ENCODE measurements at places on chromosomes 4 and X.

DNA sequence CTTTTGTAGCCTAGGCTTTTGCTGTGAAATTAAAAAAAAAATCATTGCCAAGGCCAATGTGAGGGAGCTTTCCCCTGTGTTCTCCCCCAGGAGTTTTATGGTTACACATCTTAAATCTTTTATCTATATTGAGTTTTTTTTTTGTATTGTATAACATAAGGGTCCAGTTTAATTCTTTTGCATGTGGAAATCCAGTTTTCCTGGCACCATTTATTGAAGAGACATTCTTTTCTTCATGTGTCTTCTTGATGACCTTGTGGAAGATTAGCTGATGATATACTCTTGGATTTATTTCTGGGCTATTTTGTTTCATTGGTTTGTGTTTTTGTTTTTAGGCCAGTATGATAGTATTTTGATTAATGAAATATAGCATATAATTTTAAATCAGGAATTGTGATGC is 225.0 kb downstream of the ADAM29 start:
- DNase-seq: no peak

DNA sequence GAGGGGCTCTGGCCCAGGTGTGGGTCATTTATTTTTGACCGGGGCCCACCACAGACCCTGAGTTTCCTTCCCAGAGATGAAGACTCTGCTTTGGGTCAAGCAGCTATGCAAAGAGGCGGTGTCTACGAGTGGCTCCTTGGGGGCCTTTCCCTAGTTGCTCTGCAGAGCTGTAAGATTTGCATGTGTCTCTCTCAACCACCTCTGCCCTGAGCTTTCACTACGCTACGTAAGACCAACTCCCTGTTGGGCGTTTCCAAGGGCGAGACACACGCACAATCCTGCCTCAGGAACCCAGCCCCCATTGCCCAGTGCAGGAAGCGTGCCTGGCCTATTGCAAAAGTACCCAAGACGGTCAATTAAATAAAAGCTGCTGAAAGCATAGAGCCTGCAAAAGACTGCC is 10.0 kb upstream of the ANOS1 start:
- DNase-seq: no peak

DNA sequence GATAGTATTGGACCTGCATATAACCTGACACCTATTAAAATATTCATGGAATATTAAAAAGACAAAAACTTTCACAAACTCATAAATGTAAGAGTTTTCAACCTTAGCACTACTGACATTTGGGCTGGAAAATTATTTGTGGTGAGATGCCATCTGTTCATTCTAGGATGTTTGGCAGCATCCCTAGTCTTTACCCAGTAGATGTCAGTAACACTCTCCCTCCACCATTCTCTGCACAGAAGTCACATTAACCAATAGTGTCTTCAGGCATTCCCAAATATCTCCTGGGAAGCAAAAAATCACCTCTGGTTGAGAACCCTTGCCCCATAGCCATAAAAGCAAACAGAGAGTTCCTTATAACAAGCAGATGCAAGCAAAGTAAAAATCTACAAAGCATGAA is 41.4 kb upstream of the NDST4 start:
- no peak for DNase-seq

- DNase-seq: no peak
These were observed at the start of gene NSUN7 for GRCh38 chr4:40749717-40750460. Gene NSUN7 (plus strand): TSS chr4:40749955. CDS start chr4:40750694, 739 bp downstream.

GRCh38 chr4:169337510-169337909 is 66.8 kb upstream of the SH3RF1 start:
- no peak for DNase-seq

- no peak for DNase-seq
These were observed 33.0 kb upstream of the TTC29 start for GRCh38 chr4:146978641-146979040.

DNA sequence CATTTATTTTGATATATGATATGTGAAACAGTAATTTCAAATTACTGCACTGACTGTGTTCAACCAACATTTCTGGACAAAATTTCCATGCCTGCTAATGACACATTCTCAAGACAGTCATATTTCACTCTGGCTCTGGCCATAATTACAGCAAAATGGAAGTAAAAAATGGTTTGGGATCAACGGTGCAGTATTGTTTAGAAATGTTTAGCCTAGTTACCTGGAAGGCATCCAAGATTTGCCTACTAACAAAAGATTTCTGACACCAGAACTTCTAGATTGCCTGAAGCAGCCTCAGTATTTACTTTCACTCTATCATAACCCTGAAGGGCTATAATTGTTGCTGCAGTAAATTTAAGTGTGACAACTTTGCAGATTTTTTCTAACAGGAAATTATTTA is 416.3 kb downstream of the PCDH10 start:
- DNase-seq: no peak

- no peak for DNase-seq
These were observed 46.1 kb downstream of the TBL1X start for GRCh38 chrX:9510980-9511379.

DNA sequence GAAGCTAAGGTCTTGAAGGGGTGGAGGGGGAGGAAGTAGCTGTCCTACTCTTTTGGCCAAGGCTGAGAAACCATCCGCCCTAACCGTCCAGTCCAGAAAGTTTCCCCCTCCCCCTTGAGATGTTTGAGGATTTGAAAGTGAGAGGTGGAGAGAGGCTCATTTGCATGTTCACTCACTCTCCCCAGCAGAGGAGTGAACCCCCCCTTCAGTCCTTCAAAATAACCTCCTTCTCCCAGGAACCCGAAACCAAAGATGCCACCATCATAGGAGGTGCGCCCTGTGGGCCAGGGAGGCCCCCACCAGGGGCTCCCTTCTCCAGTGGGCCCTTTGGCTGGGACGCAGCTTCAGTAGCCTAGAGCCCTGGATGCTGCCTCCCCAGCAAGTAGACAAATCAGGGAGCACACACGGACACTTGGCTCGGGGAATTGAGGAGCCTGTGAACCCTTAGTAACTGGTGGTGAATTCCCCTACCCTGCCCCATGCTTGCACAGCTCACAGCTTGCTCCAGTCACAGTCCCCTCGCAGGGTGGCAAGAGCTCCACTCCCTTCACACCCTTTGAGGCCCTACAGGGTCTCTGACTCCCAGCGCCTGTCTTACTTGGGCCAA is 25.6 kb downstream of the ELF4 start:
- no peak for DNase-seq

- no peak for DNase-seq
These were observed 81.5 kb downstream of the RCHY1 start for GRCh38 chr4:75432683-75433082.

DNA sequence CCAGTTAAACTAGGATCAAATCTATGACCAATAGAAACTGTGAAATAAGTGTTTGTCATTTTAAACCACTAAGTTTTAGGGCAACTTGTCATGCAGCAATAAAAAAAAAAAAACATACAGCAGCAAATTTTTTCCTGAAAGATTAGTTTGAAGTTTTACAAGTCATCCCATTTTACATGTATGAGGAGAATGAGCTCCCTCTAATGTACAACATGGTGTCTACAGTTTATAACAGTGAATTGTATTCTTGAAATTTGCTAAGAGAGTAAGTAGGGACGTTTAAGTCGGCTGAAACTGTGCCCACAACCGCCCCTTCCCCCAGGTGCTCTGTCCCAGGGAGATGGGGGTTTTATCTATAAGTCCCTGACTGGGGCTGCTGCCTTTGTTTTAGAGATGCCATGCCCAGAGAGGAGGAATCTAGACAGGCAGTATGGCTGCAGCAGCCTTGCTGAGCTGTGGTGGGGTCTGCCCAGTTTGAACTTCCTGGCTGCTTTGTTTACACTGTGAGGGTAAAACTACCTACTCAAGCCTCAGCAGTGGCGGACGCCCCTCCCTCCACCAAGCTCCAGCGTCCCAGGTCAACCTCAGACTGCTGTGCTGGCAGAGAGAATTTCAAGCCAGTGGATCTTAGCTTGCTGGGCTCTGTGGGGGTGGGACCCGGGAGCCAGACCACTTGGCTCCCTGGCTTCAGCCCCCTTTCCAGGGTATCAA is 499.3 kb upstream of the CT83 start:
- no peak for DNase-seq

DNA sequence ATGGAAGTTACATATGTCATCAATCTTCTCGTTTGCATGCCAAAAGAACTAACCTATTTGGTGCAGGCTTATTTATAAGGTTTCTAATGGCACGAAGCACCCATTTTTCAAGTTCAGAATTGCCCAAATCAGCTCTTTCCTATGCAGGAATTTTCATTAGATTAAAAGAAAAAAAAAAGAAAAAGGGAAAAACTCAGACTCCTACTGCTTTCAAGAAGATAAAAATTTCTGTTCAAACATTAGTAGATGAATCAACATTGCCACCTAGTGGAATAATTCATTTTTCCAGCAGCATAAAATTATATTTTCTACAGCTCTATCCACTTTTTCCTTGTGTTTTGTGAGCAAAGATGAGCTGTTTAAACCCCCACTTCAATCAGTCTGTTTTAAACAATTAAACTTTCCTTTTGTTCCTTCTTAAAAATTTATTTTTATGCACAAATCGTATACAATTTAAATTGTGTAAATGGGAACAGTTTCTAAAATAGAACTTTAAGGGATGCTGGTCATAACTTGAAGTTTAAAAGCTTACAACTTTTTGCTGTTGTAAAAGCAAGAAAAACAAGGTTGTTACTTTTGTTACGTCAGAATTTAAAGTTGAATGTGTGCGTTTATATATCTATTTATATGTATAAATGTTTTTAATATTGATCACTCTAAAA is 309.9 kb downstream of the ARAP2 start:
- no peak for DNase-seq

DNA sequence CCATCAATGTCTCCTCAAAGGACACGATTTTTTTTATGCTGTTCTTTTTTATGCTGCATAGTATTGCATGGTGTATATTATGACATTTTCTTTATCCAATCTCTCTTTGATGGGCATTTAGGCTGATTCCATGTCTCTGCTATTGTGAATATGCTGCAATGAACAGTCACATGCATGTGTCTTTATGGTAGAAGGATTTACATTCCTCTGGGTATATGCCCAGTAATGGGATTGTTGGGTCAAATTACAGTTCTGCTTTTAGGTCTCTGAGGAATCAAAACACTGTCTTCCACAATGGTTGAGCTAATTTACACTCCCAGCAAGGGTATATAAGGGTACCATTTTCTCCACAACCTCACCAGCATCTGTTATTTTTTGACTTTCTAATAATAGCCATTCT is 113.9 kb downstream of the GRIA3 start:
- DNase-seq: no peak

GRCh38 chrX:20980426-20980825 is 393.8 kb upstream of the CNKSR2 start:
- no peak for DNase-seq

DNA sequence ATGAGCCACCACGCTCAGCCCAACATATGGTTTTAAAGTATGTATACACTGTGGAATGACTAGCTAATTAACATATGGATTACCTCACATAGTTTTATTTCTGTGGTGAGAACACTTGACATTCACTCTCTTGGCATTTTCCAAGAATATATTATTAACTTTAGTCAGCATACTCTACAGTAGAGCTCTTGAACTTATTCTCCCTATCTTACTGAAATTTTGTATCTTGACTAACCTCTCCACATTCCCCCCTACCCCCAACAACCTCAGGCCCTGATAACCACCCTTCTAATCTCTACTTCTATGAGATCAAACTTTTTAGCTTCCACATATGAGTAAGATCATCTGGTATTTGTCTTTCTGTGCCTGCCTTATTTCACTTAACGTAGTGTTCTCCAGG is 38.6 kb upstream of the AGA start:
- DNase-seq: no peak

DNA sequence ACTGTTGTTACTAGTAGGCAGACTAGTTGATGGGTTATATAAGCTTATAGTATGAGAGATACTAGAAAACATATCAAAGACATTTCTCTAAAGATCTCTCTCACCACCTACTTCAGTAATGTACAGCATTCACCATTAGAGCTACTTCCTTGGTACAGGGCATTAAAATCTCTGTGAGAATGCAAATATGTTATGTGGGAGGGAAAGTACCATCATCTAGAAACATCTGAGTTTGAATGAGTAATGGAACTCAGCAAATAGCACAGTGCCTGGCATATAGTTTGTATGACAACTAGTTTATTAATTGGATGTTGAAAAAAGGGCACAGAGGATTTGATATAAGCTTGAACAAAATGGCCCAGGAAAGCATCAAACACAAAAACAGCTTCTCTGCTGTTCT is 211.1 kb downstream of the GLUD2 start:
- DNase-seq: no peak

- no peak for DNase-seq
These were observed 2141.9 kb upstream of the AGA start for GRCh38 chr4:179584101-179584500.

- no peak for DNase-seq
These were observed 26.4 kb upstream of the ARSJ start for GRCh38 chr4:114005569-114006442.

DNA sequence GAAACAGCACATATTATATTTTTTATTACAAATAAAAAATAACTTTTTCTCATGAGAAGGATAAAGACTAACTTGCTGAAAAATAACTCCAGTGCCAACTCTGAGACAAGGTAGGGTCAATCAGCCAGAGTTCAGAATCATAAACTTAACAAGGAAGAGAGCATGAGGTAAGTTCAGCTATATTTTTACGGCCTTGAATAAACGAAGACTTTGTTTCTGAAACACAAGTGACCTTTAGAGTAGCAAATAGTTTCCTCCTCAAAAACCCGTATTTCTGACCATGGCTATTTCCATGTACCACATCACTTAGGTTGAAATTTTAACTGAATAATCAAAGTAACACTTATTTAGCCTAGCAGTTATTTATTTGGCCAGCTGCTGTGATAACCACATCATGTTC is 45.5 kb downstream of the PRDM5 start:
- DNase-seq: no peak

DNA sequence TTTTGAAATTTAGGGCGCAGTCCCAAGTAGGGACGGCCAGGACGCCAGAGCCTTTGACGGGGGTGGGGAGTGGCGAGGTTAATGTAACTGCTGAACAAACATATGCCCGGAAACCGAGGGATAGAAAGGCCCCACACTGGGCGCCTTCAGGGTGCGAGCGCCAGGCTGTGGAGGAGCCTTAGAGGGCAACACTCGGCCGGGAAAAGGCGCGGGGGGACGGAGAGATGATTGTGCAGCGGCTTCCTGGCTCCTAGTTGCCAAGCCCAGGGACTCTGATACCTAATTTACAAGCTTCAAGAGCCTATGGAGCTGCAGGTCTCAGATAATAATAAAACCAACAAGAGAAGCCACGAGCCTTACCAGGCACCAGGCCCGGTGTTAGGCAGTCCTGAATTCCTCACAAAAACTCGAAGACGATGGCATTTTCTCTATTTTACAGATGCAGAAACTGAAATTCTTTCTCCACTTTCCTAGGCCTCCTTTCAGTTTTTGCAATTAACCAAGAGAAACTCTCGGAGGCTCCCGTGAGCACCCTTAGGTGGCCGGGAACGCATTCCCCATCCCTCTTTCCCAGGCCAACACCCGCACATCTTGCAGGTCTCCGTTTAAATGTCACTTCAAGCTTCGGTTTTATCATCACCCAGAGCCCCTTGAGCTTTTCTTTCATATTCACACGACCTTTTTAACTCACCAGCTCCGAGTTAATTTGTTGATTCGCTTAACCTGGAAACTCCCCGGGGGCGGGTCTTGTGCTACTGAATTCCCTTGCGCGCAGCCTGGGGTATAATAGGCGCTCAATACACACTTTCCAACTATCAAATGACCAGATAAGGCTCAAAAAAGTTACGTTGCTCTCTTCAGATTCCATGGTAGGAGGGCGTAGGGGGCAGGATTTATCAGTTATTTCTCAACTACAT is 6.4 kb upstream of the GSX2 start:
- DNase-seq: no peak

- DNase-seq: no peak
These were observed 106.2 kb downstream of the SYTL5 start for GRCh38 chrX:38112566-38112965.

All from GOT3 (cell line).